ENCODE measurements at places on chromosomes 16 and 17. TPM values are rescaled to one million over a fixed set of nuclear protein-coding genes. Genes with fewer than 3 reads are reported as not detected.

Gene FZD2
- 4.4 TPM for polyA plus RNA-seq

Gene NRN1L
- polyA plus RNA-seq: 1.6 TPM

Gene DCAKD
- polyA plus RNA-seq: 26.3 TPM

Gene ZSCAN10
- polyA plus RNA-seq: 0.66 TPM

Gene GP1BA
- 1.5 TPM for polyA plus RNA-seq

Gene IKZF3
- 2.4 TPM for polyA plus RNA-seq

All from large intestine (tissue), 12 donors.